ENCODE measurements at places on chromosomes 5 and 9.

DNA sequence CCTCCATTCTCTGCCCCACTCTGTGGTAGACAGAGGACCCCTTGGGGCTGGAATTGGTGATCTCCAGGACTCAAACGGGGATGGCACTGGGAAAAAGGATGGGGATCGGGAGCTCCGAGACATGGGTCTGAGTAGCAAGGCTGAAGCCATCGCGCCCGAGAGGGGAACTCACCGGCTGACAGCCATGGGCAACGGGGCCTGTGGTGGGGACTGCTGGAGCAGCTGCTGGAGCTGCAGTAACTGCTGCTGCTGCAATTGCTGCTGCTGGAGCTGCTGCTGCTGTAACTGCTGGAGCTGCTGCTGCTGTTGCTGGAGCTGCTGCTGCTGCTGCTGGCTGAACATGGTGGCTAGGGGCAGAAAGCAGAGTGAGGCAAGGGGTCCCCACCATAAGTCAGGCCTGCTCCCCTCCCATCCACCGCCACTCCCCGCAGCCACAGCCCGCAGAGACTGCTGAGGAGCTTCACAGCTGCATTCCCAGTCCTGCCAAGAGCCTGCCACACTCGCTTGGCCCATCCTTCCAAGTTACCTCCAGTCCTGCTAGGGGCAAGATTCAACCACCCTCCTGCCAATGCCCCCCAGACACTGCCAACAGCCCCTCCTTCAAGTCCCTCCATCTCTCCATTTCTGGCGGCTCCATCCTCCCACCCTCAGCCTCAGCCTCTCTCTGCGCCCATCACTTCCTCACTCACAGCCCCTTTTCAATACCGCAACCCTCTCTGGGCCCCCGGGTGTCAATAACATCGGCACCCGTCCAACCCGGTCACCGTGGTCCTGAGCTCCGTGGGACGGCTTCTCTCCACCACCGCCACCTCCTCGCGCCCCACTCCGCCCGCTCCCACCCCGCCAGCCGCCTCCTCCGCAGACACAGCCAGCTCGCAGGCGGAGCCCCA is 611 bp downstream of the CIZ1 start:
- DNase-seq, result no peak

GRCh38 chr5:18745988-18746615 is 1111.8 kb downstream of the TAF11L14 start:
- no peak for DNase-seq

DNA sequence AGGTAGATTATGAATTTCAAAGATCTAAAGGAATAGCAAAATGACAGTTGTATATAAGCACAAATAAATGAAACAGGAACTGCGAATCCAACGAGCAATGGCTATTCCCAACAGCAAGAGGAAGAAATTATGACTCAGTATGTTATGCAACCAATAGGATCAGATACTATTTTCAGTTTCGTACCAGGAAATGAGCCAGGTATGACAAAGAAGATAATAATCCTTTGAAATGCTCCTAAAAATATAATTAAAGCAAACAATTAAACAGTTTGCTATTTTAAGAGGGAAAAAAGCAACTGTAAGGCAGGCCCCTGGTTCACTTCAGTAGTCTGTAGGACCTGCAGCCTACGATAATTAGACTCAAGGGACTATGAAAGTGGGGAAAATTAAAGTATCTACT is 58.9 kb downstream of the AUH start:
- no peak for DNase-seq

DNA sequence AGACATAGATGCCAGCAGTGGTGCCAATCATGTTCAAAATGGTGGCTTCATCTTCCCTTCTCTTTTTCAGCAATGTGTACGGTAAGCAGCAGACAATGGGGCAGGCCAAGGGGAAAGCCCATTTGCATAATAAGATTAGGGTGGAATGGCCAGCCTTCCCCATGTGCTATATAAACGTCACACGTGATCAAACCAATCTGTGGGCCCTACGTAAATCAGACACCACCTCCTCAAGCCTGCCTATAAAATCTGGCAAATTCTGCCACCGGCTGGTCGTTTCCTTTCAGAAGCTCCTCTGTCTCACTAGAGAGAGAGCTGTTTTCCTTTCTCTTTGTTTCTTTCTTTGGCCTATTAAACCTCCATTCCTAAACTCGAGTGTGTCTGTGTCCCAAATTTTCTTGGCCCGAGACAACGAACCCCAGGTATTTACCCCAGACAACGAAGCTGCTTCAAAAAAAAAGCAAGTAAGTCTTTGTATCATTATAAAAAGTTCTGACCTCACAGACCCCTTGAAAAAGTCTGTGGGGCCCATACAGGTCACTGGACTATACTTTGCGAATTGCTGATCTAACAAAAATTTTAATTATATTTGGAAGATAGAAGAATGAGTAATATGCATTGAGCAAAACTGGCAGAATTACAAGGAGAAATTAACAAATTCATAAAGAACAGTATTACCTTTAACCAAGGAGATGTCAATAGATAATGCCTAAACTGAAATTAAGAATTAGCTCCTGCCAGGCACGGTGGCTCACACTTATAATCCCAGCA is 15.2 kb downstream of the ZBTB5 start:
- no peak for DNase-seq

GRCh38 chr9:38338342-38339018 is 54.0 kb upstream of the ALDH1B1 start:
- DNase-seq, result no peak

GRCh38 chr9:120654272-120654671 is 60.0 kb downstream of the MEGF9 start:
- DNase-seq, result no peak
